ENCODE measurements at places on chromosomes 6 and 20.

- DNase-seq: peak; percentile 46
Observed at GRCh38 chr6:10510592-10511367, 10.4 kb upstream of the GCNT2 start.

GRCh38 chr20:52539891-52540290, 348.3 kb upstream of the ZFP64 start:
- DNase-seq: no peak

DNA sequence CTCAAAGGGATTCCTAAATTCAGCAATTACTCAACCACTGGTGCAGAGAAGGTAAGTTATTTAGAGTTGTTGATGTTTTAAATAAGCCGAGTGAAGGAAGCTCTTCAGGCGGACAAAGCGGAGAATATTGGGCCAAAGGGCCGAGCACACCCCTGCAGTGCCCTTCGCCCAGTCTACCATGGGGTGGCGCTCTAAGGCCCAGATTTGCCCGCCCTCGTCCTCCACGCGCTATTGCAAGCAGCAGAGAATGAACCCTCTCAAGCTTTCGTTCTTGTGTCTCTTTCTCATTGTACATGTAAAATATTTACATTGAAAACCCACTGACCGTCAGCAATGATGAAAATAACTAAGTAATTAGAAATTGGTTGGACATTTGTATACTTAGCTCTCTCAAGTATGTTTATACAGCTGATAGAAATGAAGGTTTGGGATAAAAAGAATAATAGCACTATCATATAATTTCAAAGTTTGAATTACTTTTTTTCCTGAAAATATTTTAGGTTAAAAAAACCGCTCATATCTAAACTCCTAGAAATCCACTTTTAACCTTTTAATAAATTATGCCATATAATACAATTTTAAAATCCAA, 195.0 kb upstream of the CEP162 start:
- DNase-seq: no peak

DNA sequence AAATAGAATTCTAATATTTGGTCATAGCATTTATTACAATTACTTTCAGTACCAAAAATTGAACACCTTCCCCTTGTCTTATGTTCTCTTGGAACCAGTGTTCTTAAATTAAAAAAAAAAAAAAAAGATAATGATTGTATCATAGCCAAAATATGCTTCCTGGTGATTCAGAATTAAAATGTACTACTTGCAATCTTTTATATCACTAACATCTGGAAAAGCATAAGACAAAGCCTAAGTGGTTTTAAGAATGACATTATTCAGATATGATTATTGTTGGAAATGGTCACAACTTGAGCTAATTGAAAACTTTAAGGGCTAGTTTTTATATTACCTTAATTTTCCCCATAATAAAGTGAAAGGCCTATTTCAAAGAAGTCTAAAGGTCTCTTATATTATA, 493.3 kb upstream of the MARCKS start:
- DNase-seq: no peak

- no peak for DNase-seq
Observed at GRCh38 chr6:33925936-33926335, 122.1 kb upstream of the MLN start.

GRCh38 chr6:165744555-165745228, 81.7 kb upstream of the PDE10A start:
- no peak for DNase-seq

- DNase-seq: no peak
Observed at GRCh38 chr6:22294301-22294700, 2.5 kb downstream of the PRL start.

DNA sequence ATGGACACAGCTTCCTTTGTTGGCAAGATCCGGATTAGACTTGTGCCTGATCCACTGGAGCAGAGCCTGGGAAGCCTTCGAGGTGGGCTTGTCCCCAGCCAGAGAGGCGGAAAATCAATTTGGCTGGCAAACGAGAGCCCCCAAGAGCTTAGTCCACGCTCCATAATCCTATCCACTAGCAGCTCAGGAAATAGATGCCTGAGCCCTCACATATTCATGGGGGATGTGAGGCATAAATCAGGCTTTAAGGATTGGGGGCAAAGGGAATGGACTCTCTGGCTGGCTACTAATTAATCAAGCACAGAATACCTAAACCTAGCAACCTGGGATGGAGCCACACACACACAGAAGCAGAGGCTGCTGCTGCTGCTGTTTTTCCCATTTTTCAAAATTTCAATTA, 137.9 kb downstream of the PKHD1 start:
- DNase-seq: no peak

- no peak for DNase-seq
Observed at GRCh38 chr6:116386581-116387299, 16.0 kb downstream of the DSE start.

DNA sequence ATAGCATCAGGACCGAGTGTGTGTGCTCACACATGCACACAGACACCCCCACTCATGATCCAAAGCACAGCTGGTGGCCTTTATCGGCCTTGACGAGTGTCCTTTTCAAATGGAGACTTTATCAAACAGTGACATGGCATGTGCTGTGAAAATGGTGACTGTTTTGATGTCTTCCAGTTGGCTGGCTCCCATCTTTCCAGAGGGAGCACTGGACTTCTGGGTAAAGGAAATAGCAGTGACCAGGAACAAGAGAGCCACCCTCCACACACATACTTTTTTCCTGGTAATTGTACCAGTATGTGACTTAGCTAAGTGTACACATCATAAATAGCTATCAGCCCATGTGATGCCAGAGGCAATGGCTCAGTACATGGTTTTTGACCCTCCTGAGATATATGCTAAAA, 52.7 kb downstream of the ZDHHC14 start:
- DNase-seq: no peak

GRCh38 chr20:5650280-5650691, 99.9 kb upstream of the SHLD1 start:
- no peak for DNase-seq

DNA sequence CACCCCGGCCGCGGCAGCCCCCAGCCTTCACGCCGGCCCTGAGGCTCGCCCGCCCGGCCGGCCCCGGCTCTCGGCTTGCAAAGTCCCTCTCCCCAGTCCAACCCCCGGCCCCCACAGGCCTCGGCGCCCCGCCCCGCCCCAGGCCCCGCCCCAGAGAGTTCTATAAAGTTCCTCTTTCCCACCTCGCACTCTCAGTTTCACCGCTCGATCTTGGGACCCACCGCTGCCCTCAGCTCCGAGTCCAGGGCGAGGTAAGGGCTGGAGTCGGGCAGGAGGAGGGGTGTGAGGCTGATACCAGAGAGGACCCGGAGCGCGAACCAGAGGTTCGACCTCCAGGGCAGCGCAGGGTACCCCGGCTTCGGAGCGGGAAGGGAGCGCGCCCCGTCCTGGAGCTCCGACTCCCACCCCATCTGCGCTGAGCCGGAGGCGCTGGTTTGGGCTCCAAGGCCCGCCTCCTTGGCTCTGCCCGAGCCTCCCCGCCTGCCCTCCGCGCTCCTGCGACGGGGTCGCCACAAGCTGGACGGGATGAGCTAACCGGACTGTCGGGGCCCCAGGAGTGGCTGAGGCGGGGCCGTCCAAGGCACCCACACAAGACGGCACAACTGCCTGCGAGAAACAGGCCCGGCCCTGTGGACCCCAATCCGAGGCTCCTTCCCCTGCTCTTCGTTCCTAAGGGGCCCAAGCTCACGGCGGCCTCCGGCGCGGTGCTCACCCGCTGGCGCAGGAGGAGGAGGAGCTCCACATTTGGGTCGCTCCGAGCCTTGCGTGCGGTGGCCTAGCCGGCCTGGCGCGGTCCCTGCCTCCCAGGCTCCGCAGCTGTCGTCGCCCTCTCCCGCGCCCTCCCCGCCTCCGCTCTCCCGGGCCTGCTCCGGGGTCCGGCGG, at the start of gene IRF4:
IRF4 (plus strand) TSS at position 194 of the 882 bp plus-strand sequence. CDS start 1,401 bp downstream, outside the sequence.
- peak; percentile 80 for DNase-seq

DNA sequence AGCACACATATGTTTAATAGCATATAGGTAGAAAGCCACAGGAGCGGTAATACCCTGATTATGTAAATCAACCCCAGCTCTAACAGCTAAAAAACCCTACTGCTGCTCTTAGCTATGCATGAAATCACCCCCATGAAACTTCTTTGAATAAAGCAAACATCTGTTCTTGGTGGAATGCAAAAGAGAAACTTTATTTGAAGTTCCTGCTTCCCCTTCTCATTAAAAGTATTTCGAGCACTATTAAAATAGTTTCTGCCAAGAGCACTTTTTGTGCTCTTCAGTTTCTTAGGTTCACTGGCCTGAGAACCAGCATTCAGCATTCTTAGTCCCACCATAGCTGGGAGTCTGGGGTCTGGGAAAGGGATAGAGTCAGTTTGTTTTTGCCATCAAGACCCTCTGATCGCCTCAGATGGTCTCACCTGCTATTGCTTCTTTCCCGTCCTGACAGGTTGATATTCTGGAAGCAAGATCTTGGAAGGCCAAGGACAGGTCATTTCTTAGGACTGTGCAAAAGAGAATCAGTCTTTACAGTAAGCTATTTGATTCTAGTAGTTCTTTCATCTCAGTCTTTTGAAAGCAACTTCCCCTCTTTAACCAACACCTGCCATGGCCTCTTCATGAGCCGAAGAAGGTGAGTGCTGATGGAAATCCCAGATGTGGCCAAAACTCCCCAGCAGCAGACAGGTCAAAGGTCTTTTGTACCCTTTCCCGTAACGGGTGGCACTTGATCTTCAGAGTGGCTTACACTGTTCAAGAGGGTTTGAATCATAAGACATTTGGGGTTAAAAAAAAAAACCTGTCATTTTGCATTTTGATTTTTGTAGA, 76.5 kb upstream of the TMEM170B start:
- peak; percentile 7 for DNase-seq

DNA sequence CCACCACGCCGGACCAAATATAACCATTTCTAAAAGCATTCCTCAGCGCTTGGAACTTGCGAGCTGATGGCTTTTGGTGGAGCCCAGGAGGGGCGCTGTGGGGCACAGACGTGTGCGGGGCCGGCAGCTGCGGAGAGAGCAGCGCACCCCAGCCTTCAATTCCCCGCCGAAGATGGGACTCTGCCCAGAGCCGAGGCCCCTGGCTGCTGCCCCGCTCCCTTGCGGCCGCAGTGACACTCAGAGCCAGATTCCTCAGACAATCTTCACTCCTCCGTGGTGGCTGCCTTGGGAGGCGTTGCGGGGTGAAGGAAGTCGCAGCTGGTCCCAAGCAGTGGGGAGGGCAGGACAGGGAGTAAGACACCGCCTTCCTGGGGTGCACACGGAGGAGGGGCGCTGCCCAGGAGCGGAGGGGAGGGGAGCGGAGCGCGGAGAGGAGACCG, 87.7 kb downstream of the TMEM242 start:
- peak; percentile 45 for DNase-seq

- no peak for DNase-seq
Observed at GRCh38 chr20:9491324-9491723, 23.1 kb upstream of the LAMP5 start.

GRCh38 chr6:161486361-161487216, 212.7 kb upstream of the AGPAT4 start:
- no peak for DNase-seq

DNA sequence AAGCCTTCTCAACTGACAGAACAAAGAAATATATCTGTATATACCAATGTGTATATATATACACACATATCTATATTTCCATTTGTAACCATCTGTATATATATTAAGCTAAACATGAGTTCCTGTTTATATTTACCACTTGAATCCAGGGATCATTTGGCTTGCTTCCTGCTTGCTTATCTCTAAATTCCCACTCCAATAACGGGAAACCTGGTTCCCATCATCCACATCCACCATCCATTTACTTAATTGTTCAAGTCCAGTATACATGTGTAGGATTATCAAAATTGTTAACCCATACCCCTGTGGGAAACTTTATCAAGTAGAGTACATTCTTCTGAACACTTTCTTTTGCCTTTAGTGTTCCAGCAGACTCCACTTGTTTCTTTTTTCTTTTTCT, 12.5 kb upstream of the SOX12 start:
- DNase-seq: no peak

GRCh38 chr6:162538643-162539064, 188.9 kb downstream of the PRKN start:
- no peak for DNase-seq

DNA sequence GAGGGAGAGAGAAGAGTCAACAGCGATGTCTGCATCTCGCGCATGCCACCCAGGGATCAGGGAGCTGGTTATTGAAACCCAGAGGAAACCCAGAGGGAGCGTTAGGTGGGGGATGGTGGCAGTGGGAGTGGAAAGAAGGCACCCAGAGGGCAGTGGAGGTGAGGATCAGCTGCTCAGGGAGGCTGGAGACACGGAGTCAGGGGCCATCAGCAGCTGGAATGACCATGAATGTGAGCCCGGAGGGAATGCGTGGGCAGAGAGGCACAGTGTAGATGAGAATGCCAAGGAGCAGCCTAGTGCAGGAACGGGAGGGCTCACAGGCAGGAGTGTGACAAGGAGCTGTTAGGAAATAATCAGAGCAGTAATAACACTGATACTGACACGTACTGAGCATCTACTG, 36.2 kb downstream of the RSPO4 start:
- no peak for DNase-seq

Measured in stimulated activated CD4-positive, alpha-beta T cell treated with anti-CD3 and anti-CD28 coated beads, Interleukin-4, amount 100 ng/mL, for 24 hours (primary cell).